ENCODE measurements at places on chromosomes 2 and 18.

- DNase-seq: no peak
Measured at GRCh38 chr2:179072527-179072926, 22.6 kb upstream of the CCDC141 start.

DNA sequence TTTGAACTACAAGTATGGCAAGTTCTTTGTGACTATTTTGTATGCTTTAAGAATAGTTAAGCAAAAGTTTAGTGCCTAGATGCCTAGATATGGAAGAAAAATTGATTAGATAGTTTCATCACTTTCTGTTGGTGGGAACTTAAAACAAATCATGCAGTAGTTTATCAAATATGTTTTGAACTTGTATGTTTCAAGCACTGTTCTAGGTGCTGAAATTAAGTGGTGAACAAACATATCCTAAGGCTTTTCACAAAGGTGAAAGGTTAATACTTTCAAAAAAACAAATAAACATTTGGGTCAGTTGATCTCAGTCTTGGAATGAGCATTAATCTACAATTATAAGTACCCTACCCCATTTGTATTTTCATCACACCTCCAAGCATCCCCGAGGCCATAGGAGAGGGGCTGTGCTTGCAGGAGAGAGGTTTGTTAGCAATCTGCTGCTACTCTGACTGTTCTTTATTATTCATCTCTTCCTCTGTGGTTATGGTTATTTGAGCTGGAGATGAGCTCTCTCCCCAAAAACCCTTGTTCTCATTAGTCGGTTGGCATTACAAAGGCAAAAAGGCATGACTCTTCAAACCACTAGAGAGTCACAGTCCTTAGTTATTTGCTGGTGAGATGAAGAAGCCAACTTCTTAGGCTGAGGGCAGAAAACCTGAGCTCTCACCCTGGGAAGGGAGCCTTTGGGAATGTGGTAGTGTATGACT, 103.9 kb upstream of the FHL2 start:
- peak; percentile 73 for DNase-seq

GRCh38 chr2:12613137-12613835, 103.5 kb upstream of the TRIB2 start:
- no peak for DNase-seq

DNA sequence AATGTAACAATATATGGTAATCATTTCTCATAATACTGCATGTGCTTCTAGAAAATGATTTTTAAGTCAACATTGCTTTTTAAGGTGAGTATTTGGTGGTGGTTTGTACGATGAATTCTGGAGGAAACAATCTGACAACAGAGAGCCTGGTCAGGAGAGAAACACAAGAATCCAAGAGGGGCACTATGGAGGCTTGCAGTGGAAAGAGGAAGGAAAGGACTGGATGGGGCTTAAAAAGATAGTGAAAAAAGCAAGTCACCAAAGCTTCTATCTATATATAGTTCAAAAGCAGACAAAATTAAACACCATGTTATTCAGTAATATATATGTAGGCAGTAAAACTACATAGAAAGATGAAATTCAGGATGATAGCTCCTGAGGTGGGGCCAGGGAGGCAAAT, 109.4 kb upstream of the SERTAD2 start:
- DNase-seq: no peak

DNA sequence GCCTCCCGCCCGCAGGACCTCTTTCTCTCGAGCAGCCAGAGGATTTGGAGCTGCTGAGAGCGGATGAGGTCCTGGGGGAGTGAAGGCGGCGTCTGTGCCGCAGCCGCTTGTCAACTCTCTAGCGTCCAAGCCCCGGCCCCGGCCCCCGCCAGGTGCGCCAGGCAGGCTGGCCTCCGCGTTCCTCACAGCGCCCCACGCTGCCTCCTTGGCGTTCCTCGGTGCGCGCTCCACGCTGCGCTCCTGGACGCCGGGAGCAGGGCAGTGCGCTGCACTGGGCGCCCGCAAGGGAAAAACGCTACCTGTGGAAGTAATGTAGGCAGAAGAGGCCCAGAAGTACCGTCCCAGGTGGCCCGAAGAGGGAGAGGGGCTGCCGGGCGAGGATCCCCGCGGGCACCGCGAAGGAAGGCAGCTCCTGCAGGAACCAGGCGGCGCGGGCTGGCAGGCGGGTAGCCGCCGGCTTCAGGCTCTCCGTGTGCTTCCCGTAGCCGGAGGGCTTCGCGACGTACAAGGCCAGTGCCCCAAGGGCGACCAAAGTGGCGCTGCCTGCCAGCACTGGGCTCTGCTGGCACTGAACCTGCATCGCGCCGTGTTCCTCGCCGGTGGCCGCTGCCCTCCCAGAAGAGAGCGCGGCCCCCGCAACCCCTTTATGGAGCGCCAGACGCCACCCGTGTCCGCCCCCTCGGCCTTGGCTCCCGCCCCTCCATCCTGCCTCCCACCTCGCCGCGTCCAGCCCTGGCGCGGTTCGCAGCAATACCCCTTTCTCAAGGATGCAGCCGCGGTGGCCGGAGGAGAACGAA, at the start of gene SRD5A2:
Gene SRD5A2 (minus strand): TSS at position 618 of the 797 bp plus-strand sequence. CDS start 38 bp downstream, at position 580.
- no peak for DNase-seq
